Calu3 (cell line): ENCODE measurements at places on chromosomes 2 and 18.

DNA sequence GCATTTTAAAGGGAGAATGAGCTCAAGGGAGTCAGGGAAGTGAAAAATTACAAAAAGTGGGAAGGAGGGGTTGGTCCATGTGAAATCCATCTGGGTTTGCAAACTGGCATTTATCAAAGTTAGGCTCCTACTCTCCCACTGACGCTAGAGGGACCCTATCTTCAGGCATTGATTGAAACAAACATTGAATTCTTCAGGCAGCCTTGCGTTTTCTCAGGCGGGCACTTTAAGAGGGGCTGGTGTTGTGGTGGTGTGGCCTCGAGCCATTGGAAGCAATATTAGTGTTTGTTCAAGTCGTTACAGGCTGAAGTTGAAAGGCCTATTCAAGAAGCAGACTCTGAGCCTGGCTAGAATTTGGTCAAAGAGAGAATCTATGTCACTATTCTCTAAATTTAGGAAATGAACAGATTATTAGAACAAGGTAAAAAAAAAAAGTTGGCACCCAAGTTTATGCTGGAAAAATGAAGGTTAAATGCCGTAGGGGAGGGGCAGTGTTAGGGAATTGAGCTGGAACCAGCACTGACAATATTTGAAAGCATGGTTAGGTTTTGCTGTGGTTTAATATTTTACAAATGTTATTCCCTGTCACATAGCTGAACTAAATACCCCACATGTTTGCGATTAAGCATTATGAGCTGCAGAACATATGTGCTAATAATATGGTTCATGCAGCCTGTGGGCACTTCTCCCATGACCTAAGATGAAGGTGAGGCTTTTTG lies 36.8 kb downstream of the STON1 start:
- DNase-seq: no peak

DNA sequence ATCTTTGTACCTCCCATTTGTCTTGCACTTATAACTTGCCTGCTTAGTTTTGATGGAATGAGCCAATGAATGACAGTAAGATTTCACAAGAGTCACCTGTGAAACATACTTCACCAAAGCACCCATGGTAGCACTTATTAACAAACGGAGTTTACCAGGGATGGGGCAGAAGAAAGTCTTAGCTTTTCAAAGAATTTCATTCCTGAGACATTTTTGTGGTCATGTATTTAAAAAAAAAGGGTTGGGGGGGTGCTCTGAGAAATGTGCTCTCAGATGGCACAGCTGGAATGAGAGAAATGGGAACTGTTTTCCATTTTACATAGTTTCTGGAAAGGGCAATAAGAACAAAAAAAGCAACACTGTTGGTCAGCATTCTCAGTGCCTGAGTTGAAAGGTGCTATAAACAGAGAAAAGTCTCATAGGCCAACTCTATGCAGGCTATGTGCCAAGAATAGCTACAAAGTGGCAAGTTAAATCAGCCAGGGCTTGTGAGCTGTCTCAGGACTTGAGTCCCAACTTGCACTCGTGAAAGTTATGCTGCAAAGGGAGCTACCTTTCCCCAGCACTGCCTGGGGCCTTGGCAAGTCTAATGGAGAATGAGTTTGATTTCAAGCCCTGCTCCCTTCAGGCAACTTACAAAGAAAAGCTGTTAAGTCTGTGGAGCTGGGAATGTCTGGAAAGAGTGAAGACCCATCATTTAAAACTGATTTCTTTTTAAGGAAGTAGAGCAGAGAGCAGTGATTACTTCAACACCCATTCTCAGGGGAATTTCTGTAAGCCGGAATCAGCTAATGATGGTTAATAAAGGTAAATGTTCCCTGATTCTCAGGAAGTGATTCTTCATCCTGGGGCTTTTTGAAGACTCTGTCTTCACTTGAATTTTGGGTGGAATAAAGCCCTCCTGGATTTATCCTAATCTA lies 170.6 kb downstream of the SLC8A1 start:
- no peak for DNase-seq

DNA sequence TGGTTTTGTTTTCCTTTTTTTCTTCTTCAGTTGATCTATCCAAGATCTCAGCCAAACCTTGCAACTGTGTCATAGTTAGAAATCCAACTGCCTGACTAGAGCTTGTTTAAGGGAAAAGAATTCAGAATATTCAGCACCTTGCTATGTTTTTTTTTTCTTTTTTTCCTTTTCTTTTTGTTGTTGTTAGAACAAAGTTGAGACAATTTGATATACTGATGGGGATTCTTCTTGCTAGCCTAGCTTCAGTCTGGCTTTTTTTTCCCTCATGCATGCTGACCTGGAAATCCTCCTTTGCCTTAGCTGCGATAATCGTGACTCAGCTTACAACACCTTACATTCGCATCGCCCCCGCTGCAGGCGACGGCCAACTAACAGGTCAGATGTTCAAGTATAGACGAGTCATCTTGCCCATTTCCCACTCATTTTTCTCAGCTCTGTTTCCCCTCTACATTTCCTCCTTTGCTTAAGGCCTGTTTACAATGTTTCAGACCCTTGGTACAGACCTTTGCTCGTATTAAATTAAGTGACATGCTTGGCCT lies 487.2 kb upstream of the RAB12 start:
- DNase-seq: no peak

DNA sequence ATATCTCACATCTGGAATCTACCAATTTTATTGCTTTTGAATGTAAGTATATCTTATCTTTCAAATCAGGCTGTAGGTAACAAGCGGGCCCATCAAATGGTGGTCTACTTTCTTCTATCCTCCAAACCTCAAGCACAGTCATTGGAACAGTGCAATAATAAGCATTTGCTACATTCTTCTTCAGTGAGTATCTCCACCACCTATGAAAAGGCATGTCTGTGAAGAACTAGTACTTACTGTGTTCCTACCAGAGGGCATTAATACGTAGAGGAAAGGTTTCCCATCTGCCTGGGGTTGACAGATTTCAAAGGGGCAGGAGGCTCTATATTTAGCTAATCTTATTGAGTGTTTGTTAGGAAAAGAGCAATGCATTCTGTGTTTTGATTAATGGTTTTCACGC lies 411.1 kb downstream of the NCKAP5 start:
- DNase-seq: no peak

- DNase-seq: peak; percentile 36
Measured at GRCh38 chr18:449374-449773, 51.1 kb downstream of the COLEC12 start.

- DNase-seq: no peak
Measured at GRCh38 chr2:97919858-97920257, 75.9 kb downstream of the TMEM131 start.

DNA sequence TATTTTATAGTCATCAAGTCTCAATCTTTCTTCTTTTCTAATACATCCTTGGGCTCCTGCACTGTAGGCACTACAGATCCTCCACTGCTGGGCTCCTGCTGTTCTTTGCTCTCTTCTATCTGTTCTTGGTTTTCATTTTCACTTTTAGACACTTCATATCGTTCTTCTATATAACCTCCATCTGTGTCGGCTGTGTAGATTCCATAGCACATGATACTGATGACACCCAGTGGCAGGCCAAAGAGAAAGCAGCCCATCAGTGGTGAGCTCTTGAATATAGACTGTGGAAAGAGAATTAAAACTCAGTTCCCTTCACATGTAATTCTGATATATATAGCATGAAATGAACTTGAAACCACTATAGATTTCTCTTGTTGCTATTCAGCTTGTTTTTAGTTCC lies 38.0 kb downstream of the TMX3 start:
- DNase-seq: no peak
